Skin of body (tissue), 3 donors: ENCODE measurements at places on chromosomes 11 and 22. TPM values are rescaled to one million over a fixed set of nuclear protein-coding genes. Genes with fewer than 3 reads are reported as not detected.

MISFA gene
- total RNA-seq: 2.6 TPM

GRCh38 chr11:115202900-115203552 is 301.2 kb downstream of the CADM1 start:
- no peak for DNase-seq

DNA sequence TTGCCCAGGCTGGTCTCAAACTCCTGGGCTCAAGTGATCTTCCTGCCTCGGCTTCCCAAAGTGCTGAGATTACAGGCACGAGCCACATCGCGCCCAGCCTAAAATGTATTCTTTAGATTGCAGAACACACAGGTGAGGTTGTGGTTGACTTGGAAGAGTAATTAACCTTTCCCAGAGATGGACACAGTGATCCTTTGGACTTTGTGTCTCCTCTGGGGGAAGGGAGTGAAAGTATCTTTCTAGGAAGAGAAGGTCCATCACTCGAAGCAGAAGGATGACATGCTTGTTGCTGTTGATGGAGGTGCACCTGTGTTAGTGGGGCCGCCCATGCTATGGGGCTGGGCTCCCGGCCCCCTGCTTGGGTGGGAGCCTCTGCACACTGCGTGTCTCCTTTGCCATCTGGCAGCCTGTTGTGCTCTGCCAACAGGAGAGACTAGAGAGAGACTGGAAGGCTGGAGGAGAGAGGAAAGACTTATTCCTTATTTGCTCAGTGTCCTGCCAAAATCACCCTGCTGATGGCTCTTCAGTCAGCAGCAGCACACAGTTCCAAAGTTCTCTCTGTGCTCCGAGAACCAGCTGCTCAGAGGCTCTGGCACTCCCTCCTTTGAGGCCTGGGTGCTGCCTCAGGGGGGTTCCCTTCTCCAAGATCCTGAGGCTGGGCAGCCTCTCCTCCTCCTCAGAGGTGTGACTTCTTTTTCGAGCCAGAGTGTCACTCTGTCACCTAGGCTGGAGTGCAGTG is 33.1 kb upstream of the CYB5R3 start:
- no peak for DNase-seq

DNA sequence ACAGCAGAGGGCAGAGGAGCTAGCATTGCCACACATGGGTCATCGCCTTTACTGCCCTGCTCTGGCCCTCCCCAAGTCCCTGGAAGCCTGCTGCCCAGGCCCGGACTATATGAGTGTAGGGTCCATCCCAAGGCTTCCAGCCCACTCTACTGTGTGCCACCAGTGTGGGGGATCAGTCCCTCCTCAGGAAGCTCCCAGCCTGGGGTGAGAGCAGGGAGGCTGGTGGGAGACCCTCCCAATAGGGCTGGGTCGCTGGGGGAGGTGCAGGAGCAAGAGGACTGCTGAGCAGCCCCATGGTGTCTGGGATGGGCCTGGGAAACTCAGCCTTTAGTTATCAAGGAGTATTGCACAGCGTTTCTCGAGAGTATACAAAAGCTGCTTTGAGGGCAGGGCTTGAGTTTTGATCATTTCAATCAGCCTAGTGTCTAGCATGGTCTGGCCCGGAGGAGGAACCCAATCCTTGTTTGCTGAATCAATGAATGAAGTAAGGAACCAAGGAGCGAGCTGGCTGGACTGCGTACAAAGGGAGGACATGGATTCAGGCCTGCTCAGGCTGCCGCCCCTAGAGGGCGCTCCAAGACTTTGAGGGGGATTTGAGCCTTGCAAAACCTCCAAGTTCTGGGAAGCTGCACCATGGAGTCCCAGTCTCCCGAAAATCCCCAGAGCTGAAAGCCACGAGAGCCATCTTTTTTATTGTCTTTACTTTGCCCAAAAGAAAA is 89.0 kb upstream of the PARVA start:
- peak; percentile 35 for DNase-seq

- no peak for DNase-seq
Measured at GRCh38 chr11:82843057-82843795, 57.0 kb downstream of the PRCP start.

BARX2 gene
- total RNA-seq: 12.3 TPM

GRCh38 chr11:698493-699115 is 3.0 kb downstream of the TMEM80 start:
- no peak for DNase-seq

GRCh38 chr11:623999-624704 is 603 bp downstream of the CDHR5 start:
- no peak for DNase-seq

- peak; percentile 82 for DNase-seq
Measured at GRCh38 chr11:35134403-35135148, 4.4 kb upstream of the CD44 start.

SLC37A4 gene
- 5.5 TPM for total RNA-seq

DNA sequence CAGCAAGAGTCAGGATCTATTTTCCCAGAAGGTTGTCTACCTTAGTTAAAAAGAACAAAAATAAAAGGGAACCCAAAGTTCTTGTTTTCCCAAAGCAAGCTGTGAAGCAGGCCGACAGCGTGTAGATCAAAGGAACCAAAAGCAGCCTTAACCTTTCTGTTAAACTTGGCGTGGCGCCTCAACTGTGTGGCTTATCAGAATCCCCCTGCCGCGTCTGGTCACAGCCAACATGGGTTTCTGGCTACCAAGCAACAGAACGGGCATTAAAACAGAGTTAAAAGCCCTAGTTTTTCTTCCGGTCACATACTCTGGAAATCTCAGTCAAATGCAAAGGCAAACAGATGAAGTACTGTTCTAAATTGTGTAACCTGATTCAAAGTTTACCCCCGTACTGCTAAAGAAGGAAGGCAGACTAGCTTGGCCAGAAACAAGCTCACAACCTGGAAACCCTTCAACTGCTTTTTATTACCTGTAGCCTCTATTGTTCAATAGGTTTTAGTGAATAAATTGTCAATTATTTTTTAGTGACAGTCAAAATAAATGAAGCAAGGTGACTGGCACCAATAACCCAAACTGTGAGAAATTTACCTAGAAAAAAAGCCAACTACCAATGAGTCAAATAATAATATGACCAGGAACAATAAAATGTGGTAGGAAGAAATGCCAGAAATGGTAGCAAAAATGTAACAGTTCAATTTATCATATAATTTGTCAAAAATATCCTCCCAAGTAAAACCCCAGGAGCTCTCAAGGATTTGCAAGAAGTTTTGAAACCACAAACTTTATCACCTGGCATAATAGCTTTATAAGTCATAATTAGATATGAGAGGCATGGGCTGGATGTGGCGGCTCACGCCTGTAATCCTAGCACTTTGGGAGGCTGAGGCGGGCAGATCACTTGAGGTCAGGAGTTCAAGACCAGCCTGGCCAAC is 21.4 kb downstream of the CHKA start:
- no peak for DNase-seq

DNA sequence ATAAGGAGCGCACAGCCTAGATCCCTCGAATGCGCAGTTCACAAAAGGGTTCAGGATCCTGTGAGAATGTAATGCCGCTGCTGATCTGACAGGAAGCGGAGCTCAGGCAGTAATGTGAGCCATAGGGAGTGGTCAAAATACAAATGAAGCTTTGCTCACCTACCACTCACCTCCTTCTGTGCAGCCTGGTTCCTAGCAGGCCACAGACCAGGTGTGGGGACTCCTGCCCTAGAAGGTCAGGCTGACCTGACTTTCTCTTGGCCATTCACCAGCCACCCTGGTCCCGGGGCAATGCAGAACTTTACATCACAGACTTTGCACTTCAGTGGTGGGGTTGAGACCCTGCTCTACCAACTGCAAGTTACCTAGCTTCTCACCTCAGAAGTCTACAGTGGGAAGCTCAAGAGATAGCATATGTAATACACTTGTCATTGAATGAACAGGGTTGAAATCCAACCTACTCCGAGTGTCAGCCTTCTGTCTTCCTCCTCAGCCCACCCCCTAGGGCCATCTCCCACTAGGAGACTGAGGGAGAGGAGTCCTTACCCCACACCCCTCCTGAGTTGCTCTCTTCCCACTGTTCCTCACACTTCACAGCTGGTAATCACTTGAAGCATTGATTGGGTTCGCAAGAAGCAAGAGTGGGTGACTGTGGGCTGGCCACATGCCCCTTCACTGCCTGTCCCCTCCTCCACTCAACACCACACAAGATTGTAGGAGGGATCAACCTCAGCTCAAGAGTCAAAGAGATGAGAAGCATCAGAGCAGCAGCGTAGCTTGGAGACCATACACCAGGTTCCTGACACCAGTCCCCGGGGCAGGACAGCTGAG is 2.0 kb upstream of the KCNJ1 start:
- no peak for DNase-seq

KLHDC7B gene
- total RNA-seq: 0.30 TPM

DNA sequence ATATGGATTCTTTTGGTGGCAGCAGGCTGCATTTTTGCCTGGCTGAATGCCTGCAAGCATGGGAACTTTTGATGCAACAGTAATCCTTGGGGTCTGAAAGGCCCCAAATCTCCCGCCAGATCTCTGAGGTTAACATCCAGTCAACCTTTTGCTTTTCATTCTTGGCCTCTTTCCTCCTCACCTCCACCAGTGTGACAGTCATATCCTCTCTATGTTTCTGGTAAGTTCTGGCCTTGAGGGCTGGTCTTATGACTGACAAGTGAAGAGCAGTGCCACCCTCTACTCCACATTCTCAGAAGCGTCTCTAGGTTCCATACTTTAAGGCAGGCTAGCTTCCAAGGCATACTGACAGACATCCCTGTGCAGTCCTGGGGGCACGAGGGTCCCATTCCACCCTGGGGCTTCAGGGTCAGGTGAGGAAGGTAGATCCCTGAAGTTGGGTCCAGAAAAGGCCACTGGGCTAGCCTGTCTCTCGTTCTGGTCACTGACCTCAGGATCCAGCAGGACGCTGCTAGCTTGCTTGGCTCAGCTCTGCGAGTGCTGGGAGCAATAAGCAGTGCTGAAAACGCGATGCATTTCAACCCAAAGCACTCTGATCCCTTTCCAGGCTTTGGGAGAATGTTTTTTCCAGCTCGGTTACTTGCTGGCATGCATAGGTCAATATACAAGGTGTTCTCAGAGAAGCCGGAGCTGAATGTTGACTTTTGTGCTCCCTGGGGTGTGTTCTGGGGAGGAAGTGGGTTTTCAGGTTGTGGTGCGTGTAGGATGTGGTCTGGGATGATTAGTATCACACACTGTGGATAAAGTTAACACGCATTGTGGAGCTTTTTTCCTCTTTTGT is 75.2 kb downstream of the PTPRJ start:
- no peak for DNase-seq

DNA sequence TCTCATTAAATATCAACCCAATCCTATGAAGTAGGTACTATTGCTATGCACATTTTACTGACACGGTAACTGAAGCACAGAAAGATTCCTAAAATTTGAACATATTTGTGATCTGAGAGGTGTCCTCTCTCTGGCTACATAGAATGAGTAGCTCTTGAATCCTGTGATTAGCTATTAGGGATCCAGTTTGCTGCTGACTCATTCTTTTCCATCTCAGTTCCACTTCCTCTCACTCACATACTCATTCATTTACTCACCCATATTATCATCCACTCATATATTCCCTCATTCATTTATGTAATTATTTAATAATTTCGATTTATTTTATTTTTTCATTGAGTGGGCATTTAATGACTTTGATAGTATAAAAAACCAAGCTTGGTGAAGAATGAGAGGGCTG is 42.7 kb downstream of the OR5B17 start:
- no peak for DNase-seq

DNA sequence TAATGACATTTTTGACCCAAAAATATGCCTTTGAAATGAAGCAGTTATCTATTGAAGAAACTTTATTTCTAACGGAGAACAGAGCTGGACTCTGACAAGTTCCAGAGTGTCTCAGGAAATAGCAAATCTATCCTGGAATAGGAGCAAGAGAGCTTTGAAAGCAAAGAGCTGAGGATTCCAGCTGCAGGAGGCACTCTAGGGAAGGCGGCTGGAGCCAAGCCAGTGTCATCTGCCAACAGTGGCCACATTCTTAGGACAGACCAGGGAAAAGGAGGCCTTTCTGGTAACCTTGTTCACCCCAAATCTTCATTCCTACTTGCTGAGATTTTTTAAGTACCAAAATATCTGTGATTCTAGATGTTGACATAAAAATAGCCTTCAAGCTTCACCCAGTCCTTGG is 493.5 kb upstream of the B3GAT1 start:
- DNase-seq: no peak

GRCh38 chr11:66011785-66012303 is at the start of gene CST6:
CST6 (plus strand) TSS chr11:66012008; CDS start chr11:66012045, 37 bp downstream.
- DNase-seq: no peak

MS4A1 gene
- 0.39 TPM for total RNA-seq

TIMM8B gene
- 55.1 TPM for total RNA-seq

- no peak for DNase-seq
Measured at GRCh38 chr22:35437049-35437448, 37.1 kb downstream of the MCM5 start.

GRCh38 chr22:38657045-38657909 is 839 bp downstream of the CBY1 start:
- no peak for DNase-seq

ROM1 gene
- total RNA-seq: 1.5 TPM

DNA sequence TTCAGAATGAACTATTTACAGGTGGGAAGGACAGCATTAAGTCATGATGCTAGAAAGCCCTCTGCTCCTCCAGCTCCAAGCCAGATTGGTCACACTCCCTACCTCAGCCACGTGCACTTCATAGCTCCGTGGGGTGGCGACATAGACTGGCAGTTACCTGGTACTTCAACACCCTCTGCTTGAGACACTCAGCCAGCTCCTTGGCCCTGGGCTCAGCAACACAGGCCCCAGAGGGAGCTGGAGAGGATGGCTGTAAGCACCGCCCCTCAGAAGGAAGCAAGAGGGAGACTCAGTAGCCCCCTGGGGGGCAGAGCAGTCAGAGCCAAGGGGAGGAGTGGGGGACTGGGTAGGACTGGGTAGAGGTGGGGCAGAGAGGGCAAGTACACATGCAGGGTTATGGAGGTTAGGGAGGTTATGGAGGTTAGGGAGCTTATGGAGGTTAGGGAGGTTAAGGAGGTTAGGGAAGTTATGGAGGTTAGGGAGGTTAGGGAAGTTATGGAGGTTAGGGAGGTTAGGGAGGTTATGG is 102.1 kb upstream of the BID start:
- DNase-seq: no peak

DNA sequence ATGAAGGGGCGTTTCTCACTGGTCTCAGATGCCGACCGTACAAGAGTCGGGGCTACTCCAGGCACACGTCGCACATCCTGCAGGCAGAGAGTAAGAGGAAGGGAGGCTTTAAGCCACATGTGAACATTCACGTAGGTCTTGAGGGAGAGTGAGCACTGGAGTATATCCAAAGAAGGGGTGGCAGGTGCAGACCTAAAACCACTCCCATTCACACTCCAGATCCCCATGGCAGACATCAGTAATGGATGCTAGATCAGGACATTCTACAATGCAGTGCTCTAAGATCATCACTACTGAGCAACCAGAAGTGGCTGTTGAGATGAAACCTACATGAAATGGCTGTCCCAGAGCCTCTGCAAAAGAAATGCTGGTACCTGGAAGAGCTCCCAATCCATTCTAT is 39.0 kb downstream of the WT1 start:
- no peak for DNase-seq

DNA sequence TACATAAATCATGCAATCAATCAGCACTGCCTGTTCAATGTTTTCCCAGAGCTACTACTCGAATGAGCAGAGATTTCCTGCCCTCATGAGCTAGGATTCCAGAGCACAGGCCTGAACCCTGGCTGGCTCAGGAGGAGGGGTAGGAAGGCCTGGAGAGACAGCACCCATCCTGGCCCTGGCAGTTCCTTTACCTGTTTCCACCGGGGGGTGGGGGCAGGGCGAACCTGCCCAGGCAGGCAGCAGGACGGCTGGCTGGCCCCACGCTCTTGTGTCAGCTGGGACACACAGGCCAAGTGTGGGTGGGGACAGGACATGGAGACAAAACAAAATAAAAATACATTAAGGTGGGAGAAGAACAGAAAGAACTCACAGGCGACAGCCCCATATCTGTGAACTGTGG is 109.8 kb upstream of the BID start:
- DNase-seq: no peak
